ENCODE measurements at places on chromosomes 4 and X.
A peak's percentile ranks its signal among the peaks of the same experiment; 100 is the strongest.

DNA sequence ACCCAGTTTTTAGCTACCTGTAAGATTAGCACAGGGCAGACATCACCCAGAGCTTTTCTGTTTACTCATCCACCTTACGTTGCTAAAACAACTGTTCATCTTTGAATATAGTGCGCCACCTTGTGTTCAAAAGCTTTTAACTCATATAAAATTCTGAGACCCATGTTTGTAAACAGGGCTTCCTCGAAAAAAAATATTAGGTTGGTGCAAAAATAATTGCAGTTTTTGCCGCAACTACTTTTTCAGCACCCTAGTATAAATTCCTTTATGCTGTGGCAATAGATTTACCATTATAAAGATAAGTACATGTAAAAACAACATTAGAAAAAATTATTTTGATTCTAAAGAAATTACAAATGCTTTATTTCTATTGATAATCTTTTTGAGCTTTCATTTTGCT lies 147.9 kb downstream of the LRBA start:
- peak; percentile 60 for DNase-seq

DNA sequence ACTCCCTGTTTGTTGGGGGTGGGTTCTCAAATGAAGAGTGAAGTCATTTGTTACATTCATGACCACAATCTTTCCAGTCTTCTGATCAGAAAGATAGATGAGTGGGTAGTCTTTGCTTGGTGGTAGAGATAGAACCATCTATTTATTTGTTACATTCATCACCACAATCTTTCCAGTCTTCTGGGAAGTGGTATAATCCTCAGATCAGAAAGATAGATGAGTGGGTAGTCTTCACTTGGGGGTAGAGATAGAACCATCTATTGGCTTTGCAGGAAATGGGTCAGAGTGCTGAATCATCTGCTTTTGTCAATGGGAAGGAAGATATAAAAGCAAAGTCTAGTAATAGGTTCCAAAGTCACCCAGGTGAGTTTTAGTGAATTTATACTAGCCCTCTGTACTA lies 64.2 kb upstream of the EPGN start:
- DNase-seq = no peak

GRCh38 chr4:140286456-140286855 lies 87.0 kb upstream of the SCOC start:
- no peak for DNase-seq

- no peak for DNase-seq
Measured at GRCh38 chrX:110732266-110732665, 63.4 kb downstream of the CHRDL1 start.

GRCh38 chrX:12228862-12229261 lies 90.6 kb downstream of the FRMPD4 start:
- DNase-seq = no peak

DNA sequence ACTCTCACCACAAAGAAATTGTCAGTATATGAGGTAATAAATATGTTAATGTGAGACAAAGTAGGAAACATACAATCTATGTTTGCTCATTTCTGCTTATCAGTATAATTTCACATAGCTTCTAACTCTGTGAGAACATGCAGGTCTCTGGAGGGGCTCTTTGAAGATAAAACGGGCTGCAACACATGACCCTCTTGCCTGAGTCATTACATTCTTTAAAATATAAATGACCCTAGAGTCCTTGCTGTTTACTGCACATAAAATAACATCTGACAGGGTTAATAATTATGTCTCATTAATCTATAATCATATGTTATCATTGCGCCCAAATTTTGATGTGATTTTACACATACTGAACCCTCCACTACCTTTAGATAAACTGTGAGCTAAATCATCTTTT lies 681.5 kb downstream of the ARAP2 start:
- DNase-seq = no peak

GRCh38 chr4:55634417-55635128 lies 1.5 kb downstream of the NMU start:
- no peak for DNase-seq

GRCh38 chr4:182856862-182857261 lies 60.3 kb downstream of the DCTD start:
- DNase-seq = no peak

GRCh38 chr4:128574706-128575105 lies 234.8 kb upstream of the JADE1 start:
- peak; percentile 24 for DNase-seq

DNA sequence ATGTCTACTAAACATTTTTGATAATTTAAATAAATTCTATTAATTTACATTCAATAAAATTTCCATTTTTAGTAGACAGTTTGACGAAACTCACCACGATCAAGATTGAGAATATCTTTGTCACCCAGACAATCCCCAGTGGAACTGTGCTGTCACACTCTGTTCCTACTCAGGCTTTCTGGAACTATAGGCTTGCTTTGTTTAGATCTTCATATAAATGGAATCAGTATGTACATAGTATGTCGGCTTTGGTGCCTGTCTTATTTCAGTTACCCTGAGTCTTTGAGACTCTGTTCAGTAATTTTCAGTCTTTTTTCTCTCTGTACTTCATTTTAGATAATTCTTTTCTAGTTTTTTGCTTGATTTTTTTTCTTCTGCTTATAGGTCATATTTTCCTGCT lies 163.5 kb upstream of the EMCN start:
- no peak for DNase-seq

- DNase-seq = no peak
Measured at GRCh38 chr4:53116954-53117353, 248.9 kb downstream of the SCFD2 start.

GRCh38 chr4:48899432-48899749 lies 7.2 kb downstream of the OCIAD2 start:
- no peak for DNase-seq

DNA sequence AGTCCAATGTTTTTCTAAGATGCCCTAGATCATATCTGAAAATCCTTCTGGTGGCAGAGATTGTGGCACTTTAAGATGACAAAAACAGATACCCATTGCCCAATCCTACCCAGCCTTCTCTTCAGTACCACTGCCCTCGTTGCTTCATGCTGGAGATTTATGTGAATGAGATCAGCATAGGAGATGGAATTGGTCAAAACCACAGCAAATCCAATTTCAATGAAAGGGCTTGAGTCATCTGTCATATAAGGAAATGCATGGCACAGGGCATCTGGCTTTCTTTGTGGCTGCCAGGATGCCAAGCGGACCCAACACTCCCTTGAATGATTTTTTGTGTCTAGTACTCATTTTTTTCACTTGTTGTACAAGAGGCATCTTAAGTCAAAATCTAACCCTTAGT lies 16.8 kb downstream of the AFF2 start:
- DNase-seq = no peak
